ENCODE measurements at places on chromosomes 1 and 21.

GRCh38 chr1:246152986-246153431 is 354.1 kb downstream of the SMYD3 start:
- DNase-seq, result no peak

DNA sequence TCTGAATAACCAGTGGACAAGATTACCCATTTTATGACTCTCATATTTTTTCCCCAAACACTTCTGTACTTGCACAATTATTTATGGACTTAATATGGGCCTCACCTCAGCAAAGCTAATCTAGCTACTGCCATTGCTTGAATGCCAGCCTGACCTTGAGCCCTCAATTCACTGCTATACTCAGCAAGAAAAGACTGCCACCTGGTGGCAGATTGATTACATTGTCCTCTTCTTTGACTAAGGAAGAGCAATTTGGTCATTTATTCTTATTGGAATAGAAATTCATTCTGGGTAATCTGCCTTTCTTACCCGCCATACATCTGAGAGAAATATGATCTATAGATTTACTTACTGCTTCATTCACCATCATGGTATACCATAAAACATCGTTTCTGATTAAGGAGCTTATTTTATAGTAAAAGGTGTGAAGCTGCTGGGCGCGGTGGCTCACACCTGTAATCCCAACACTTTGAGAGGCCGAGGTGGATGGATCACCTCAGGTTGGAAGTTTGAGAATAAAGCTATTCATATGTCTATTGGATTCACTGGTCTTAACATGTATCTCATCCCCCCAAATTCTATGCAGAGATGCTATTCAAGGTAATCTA is 32.9 kb upstream of the DIPK1A start:
- no peak for DNase-seq

DNA sequence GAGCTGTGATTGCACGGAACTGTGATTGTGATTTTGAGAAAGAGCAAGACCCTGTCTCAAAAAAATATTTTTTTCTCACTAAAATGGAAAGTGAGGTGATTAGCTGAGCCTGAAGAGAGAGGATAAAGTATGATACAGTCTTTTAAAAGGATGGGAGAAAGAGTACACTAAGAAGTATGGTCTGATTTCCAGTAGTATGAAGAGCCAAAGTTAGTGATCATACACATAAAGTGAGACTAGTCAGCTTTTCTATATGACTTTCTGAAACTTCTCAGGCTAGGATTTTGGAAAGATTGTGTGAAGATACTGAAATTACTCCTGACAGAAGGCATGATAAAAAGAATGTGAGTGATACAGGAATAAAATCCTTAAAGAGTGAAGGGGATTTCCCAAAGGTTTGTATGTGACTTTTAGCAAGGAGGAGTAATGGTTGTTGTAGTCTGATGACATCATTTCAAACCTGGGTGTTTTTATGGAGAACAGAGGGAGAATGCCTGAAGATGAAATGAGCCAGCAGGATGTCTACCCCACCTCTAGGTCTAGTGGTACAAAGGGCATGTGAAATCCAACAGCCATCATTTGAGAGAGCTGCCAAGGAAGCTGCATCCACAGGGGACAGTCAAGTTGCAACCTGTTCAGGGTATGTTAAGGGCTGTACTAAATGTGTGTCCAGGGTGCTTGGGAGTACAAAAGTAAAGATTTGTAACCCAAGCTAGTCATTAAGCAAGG is 157.7 kb downstream of the PIK3R3 start:
- no peak for DNase-seq

DNA sequence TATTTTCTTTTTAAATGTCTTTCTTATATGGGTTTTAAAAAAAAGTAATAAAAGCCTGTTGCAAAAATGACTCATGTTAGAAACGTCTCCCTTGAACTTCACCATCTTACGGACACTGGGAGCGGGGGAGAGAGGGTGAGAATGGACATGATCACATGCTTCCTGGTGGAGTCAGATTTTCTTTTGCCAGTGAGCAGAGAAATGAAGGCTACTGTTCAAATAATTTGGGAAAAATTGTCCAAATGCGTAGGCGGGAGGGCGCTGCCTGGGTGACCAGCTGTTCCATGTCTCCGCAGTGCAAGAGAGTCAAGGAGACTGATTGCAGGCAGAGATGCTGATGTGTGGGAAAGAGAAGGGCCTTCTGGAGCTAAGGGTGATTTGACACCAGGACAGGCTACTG is 23.1 kb downstream of the EIF2D start:
- no peak for DNase-seq

DNA sequence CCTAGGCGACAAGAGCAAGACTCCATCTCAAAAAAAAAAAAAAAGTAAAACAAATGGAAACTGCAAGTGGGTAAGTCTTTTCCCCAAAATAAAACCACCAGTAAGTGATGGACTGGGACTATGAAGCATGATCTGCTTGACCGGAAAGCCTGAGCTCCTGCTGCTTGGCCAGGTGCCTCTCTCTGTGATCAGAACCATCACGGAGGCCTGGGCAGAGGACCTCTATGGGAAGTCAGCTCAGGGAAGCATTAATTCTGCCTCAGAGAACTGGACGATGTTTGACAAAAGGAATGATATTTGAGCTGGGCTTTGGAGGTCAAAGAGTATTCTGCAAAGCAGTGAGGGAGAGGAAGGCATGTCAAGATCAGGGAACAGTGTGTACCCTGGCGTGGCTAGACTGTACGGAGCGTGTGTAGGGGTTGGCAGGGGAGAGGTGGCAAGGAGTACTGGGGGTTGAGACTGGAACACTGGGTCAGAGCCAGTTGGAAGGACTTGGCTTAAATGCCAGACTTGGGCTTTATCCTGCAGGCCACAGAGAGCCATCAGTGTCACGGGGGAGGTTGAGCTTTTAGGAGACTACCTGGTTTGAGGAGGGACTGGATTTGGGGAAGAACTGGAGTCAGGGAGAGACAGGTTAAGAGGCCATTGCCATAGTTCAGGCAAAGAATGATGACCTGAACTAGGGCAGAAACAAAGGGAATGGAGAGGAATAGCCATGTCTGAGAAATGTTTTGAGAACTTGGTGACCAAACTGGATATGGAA is 16.4 kb downstream of the ATP1A2 start:
- DNase-seq, result no peak

DNA sequence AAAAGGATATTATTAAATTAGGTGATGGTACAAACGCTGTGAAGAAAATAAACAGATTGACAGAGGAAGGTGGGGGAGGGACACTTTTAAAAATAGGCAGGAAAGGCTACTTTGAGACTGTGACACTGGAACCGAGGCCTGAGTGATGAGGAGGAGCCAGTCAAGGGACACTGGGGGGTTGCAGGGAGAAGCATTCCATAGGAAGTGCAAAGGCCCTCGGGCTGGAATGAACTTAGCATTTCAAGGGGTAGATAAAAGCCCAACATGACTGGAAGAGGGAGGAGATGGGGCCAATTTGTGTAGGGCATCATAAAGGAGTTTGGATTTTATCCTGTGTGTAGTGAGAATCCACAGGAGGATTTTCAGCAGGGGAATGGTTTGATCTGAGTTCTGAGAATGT is 15.9 kb downstream of the C1orf94 start:
- DNase-seq, result no peak

DNA sequence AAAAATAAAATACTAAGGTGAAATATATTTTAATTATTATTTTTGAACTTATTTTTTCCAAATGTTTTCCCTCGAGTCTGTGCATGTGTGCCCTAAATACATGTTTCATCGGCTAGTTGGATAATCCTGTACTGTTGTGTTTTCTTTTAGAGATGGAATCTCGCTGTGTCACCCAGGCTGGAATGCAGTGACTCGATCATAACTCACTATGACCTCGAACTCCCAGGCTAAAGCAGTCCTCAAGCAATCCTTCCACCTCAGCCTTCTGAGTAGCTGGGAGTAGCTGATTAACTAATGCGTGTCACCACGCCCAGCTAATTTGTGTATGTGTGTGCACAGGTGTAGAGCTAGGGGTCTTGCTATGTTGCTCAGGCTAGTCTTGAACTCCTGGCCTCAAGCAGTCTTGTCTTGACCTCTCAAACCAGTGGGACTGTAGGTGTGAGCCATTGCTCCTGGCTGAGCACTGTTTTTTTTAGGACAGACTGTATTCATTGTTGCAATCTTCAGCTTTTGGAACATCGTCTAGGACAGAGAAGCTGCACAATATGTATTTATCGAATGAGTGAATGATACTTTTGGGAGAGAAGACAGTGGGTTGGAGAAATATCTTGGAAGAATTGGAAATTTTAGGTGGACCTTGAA is 4.8 kb upstream of the TMCO1 start:
- no peak for DNase-seq

DNA sequence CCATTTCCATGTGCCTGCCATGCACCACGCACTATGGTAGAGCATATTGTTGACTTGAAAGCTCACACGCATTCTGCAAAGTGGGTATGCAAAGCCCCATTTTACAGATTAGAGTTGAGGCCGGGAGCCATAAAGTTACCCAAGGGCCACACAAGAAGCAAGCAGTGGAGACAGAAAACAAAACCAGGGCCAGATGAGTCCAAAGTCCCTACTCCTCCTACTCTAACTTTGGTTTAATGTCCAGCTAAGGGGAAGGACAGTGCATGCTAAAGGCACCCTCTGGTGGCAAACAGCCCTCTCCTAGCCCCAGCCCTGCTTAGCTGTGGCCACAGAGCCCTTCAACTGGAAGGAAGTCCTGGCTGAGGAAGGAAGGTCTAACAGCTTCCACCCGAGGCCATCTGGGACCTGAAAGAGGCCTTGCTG is 74.9 kb downstream of the SLC66A1 start:
- DNase-seq, result no peak

Data from stimulated activated CD4-positive, alpha-beta T cell treated with anti-CD3 and anti-CD28 coated beads, TNF-alpha, amount 100 ng/mL, for 1 hour (primary cell).